Keratinocyte (primary cell): ENCODE measurements at places on chromosomes 1 and 21. TPM values are rescaled to one million over a fixed set of nuclear protein-coding genes. Genes with fewer than 3 reads are reported as not detected.

DNA sequence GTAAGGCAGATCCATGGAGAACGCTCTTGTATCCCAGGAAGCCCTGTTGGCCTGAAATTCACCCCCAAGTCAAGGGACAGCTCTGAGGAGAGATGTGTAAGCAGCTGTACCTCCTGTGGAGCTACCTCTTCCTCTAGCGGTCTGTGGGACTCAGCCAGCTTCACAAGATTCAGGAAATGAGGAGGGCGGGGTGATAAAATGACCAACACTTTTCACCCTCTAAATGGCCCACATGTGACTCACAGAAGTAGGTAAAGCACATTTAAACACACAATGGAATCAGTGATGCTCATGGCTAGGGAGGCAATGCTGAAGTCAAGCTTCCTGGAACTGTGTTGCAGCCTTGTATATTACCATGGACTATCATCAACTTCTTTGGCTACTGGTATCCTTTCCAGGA lies at the start of gene SH2D1B:
Gene SH2D1B (minus strand): TSS at position 135 of the 400 bp plus-strand sequence. CDS start 120 bp downstream, at position 15.
- no peak for DNase-seq

DNA sequence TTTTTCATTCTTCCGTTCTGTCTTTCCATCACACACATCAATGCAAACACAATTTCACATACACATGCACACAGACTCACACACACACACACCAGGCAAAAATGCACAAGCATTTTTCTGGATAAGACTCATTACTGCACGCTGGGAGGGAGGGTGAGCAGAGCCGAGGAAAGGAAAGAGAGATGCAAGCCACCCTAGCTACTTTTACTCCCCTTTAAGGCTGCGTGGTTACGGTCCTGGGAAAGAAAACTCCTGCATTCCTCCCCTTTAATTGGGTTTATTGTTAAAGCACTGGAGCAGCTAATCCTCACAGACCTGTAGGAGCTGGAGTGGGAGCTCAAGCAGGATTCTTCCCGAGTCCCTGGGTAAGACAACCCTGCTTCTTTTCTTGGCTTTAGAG lies at the start of gene CAMK1G:
Gene CAMK1G (plus strand): TSS at position 307 of the 400 bp plus-strand sequence. CDS start 11,270 bp downstream, outside the sequence.
- no peak for DNase-seq

DNA sequence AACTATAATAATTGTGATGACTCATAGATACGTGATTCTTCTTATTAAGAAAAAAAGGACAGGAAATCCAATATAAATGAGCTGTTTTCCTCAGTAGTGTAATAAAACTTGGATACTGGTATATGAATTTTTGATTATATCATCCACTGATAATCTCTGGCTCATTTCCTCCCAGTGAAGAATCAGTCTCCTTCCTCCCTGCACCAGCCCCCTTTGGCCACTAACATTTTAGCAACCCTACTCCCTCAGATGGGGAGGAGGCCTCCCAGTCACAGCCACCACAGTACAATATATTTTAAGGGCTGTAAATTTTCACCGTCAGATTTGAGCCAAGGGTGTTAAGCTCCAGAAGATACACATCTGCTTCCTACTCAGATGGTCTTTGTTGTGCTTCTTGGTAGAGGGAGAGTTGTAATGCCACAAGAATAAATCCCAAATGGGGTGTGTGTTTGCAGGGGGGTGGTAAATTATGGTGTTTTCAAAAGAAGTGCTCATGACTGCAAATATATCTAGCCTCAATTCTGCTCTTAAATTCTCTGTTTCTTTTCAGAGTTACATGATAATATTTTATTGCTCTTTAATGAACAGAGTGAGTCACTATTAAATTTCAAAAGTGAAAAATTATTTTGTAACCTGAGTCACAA lies 153.5 kb downstream of the HLX start:
- no peak for DNase-seq

DNA sequence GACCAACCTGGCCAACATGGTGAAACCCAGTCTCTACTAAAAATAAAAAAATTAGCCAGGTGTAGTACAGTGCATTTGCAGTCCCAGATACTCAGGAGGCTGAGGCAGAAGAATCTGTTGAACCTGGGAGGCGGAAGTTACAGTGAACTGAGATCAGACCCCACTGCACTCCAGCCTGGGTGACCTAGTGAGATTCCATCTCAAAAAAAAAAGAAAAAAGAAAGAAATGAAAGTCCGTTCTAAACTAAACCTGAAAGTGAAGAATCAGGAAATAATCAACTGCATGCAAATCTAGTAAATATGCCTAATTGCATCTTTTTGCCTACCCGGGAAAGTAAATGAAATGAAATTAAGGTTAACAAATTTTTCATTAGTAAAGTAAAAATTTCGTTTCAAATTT lies 99.6 kb downstream of the ZZZ3 start:
- DNase-seq: no peak

DNA sequence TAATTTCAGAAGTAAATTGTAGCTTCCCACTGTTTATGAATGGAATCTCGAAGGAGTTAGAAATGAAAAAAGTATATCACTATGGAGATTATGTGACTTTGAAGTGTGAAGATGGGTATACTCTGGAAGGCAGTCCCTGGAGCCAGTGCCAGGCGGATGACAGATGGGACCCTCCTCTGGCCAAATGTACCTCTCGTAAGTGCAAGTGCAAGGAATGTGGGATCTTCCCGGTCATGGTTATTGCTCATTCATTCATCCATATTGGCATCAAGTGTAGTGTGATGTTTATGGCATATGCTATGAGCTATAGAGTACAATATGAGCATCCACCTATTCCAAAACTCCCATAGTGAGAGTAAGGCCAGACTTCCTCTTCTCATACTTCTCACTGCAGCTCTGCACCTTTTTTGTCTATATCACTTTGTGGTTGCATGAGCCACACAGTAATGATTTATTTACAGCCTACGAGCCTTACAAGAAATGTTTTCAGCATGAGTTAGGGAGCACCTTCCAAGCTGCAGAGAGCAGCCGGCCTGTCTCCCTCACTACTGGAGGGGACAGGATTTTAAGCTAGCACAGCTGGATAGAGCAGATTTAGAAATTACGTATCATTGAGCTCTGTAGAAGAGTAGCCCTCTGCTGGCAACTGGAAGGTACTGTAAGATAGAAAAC lies 24.9 kb upstream of the CR1L start:
- DNase-seq: no peak

DNA sequence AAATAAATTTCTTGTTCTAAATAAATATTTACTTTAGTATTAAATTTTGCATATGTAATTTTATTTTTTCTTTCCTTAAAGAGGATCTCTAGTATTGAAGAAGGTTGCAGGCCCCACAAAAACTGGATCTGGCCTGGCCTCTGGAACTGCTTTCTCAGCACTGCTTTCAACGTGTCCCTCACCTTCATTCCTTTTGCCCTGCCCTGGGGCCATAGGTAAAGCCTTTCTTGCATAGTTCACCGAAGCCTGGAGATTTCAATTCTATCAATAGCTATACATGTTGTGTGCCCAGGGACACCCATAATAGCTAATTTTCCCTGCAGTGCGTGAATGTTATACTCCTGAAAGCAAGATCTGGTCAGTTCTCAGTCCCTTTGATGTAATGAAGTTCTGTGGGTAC lies 12.0 kb upstream of the GPR137B start:
- DNase-seq: no peak

GRCh38 chr1:85363521-85363920 lies 87.1 kb upstream of the BCL10 start:
- DNase-seq: no peak

GRCh38 chr1:211920141-211920572 lies 89.6 kb upstream of the LPGAT1 start:
- no peak for DNase-seq

GRCh38 chr1:12424793-12425192 lies 193.2 kb downstream of the DHRS3 start:
- DNase-seq: no peak

DNA sequence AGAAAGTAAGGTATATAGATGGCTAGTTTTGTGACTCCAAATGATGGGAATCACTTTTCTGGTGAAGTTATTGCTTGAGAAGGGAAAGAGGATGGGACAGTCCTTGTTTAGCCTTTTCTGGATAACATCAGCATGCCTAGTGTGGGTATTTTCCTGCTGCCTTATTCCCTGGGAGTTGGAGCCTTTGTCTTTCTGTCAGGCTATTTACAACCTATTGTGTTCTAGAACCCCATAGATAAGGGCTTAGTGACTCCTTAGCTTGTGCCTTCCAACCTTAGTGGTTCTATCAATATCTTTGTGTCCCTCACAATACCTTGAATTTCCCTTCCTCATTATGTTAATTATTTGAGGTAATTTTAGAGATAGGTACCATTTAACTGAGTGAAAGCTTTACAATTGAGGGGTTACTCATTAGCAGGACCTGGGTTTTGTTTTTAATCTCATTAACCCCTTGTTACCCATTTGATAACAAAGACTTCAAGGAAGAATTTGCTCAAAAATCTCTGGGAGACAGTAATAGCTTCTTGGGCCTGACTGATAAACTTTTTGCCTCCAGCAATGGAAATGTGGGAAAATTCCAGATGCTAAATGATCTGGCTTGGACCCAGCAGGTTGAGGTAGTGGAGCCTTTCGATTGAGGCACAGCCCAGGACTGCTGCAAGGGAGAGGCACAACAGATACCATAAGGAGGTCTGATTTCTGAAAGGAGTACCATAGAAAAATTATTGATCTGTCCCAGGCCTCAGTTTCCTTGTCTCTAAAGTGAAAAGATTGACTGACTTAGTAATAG lies 49.0 kb downstream of the CACHD1 start:
- no peak for DNase-seq

- DNase-seq: no peak
Observed at GRCh38 chr21:42440187-42440792, 36.6 kb downstream of the UBASH3A start.

AKR7A3 gene
- polyA plus RNA-seq: 0.03 to 0.35 TPM (median 0.17 TPM) in 3 replicates

TTLL10 gene
- polyA plus RNA-seq: not detected in 3 replicates
